T-helper 1 cell (primary cell): ENCODE measurements at places on chromosomes 12 and 14.

DNA sequence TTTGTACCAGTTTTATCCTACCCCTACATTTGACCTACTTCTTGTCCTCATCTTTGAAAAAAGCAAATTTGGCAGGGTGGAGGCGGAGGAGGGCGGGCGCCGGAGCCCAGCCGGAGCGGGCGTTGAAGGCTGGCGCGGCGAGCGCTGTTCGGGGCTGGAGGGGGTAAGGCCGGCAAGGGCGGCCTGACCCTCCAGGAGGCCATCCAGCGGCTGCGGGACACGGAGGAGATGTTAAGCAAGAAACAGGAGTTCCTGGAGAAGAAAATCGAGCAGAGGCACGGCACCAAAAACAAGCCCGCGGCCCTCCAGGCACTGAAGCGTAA lies 27.2 kb downstream of the FBXO34 start:
- DNase-seq, result no peak

DNA sequence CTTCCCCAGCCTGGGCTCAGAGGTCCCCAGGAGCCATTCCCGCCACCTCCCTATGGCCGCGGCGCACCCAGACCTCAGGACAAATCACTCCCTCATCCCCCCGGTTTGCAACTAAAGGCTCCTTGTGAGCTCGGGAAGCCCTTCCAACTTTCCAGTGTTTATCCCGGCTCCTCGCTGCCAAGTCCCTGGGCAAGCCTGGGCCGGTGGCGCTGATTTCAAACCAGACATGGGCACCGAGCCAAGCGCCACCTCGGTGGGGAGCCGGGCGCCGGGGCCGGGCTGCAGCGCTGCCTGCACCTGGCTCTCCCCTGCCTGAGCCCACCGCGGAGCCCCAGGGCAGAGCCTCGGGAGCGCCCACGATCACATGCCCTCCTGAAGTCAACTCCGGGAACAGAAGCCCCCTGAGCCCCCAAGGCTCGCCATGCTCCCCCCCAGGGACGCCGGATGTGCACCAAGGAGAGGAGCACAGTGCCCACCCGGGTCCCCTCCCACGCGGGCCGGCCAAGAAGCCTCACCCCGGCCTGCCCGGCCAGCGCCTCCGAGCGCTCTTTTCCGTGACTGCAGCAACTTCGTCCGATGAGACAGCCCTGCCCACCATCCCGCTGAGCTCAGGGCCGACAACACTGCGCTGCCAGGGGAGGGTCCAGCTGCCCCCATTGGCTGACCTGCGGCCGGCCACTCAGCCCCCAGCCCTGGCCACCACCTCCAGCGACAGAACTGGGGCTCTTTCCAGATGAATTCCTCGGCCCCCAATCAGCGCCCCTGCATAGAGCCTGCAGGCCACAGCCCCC lies 50.0 kb downstream of the NCOR2 start:
- DNase-seq, result no peak

DNA sequence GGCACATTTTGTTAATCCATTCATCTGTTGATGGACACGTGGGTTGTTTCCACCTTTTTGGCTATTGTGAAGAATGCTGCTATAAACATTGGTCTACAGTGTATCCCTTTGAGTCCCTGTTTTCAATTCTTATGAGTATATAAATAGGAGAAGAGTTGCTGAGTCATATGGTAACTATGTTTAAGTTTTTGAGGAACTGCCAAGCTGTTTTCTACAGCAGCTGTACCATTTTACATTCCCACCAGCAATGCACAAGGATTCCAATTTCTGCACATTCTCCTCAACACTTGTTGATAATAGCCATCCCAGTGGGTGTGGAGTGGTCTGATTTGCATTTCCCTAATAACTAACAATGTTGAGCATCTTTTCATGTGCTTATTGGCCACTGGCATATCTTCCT lies 6.9 kb upstream of the SVOP start:
- DNase-seq, result no peak

- DNase-seq, result no peak
These were observed 4.4 kb downstream of the SDR9C7 start for GRCh38 chr12:56929780-56930179.

GRCh38 chr12:132170094-132170636 lies 25.9 kb downstream of the NOC4L start:
- no peak for DNase-seq

DNA sequence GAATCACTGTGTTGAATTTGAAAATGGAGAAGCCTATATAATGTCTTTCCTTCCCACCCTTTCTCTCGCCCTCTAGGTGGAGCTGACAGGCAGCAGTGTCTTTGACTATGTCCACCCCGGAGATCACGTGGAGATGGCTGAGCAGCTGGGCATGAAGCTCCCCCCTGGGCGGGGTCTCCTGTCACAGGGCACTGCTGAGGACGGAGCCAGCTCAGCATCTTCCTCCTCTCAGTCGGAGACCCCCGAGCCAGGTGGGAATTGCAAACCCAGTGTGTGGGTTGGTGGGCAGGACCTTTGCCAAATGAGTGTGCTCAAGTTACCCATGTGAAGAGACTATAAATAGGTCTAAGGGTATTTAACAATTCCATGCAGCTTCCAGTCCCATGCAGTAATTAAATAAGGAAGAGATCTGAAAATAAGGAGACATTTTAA lies 274.7 kb downstream of the EGLN3 start:
- no peak for DNase-seq

DNA sequence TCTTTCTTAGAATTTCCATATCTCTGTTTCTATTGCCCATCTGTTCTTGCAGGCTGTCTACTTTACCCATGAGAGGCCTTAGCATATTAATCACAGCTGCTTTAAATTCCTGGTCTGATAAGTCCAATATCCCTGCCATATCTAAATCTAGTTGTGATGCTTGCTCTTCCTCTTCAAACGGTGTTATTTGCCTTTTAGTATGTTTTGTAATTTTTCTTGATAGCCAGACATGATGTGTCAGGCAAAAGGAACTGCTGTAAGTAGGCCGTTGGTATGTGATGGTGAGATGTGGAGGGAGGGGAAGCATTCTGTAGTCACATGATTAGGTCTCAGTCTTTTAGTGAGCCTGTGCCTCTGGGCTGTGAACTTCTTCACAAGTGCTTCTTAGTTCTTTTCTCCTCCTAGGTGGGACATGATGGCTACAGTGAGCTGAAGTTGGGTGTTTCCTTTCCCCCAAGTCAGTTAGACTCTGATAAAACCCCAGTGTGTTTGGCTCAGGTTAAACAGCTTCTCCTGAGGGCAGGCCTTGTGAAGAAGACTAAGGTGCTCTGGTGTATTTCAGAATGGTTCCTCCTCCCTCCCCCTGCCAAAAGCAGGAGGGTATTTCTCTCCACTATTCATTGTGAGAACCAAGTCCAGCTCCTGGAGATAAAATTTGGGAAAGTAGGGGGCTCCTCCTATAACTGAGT lies 195.9 kb upstream of the PARP11 start:
- no peak for DNase-seq

DNA sequence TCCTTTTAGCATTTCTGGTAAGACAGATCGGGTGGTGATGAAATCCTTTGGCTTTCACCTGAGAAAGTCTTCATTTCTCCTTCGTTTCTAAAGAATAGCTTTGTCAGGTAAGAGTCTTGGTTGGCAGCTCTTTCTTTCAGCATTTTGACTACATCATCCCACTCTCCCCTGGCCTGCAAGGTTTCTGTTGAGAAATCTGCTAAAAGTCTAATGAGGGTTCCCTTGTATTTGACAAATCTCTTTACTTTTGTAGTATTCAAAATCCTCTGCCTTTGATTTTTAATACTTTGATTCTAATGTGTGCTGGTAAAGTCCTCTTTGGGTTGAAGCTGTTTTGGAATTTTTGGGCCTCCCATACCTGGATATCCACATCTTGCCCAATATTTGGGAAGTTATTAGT lies 120.2 kb downstream of the PAX9 start:
- no peak for DNase-seq

- no peak for DNase-seq
These were observed 17.1 kb downstream of the PDZRN4 start for GRCh38 chr12:41205070-41205709.

DNA sequence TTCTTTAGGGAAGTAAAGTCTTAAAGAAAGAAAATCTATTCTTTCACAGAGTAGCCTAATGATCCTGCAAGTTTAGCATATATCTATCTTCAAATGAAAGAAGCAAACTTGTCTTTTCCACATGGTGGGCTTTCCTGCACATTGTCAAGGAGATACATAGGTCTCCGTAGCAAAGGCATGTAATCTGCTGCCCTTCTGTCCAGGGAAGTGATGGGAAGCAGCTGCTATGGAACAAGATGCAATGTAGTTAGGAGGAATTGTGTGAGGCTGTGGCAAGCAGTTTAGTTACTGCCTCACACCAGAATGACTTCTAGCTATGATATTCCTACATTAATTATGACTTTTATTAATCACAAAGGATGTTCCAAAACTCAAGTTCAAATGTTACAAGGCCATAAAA lies 174.4 kb downstream of the PDZRN4 start:
- no peak for DNase-seq

DNA sequence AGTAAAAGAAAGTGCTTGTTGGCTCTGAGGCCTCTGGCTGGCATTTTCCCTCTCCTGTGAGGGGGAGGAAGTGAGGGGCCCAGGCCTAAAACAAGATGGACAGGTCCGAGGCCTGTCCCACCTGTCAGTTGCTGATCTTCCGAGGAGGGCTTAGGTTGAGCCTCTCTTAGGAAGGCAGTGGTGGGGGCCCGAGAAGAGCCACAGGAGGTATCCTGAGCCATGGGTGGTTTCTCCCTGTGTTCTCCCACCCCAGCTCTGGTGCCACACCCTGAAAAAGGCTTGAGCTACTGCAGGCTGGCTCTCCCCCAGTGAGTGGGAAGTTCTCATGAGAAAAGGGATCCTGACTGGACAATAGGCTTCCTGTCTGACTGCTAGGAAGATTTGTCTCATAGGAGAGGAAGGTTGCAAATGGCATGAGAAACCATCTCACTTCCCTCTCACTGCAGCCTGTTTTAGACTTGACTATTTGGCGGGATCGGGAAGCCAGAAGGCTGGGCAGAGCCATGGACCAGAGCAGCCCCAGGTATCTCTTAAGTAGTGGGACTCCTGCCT lies 72.1 kb upstream of the SRSF5 start:
- DNase-seq, result no peak

- DNase-seq, result no peak
These were observed 77.6 kb downstream of the SCAF11 start for GRCh38 chr12:45912774-45913173.

GRCh38 chr14:21882226-21882625 lies 208.6 kb upstream of the OR4E1 start:
- DNase-seq, result no peak

- DNase-seq, result no peak
These were observed 12.5 kb upstream of the GALNT6 start for GRCh38 chr12:51403681-51404136.

DNA sequence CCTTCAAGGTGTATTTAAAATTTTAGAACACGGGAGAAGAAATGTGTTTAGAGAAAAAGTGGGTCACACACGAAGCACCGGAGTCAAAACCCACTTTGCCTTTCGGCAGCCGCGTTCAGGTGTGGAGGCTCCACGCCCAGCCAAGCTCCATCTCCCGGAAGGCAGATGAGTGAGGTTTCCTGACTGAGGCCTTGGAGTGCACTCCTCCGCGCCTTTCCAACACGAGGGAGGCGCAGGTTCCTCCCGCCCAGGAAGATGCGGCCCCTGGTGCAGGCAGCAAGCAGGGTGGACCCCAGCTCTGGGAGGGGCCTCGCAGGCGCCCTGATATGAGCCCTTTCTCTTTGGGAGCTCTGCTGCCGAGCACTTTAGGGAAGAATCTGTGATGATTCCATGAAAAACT lies 22.5 kb downstream of the MTA1 start:
- no peak for DNase-seq

DNA sequence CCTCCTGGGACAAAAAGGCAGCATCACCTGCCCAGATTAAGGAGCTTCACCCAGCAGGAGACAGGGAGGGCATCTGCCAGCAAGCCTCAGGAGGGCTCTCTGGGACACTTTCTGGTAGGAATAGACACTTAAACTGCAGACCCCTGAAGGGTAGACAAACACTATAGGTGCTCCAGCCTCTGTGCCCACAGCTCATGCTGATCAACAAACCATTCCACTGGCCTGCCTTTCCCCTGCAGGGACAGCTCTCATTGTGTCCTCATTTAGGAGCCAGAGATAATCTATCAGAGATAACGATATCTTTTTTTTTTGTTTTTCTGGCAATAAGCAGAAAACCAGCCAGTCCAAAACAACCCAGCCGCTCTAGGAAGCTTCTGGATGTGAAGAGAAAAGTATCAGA lies 251.8 kb upstream of the CCDC196 start:
- no peak for DNase-seq

DNA sequence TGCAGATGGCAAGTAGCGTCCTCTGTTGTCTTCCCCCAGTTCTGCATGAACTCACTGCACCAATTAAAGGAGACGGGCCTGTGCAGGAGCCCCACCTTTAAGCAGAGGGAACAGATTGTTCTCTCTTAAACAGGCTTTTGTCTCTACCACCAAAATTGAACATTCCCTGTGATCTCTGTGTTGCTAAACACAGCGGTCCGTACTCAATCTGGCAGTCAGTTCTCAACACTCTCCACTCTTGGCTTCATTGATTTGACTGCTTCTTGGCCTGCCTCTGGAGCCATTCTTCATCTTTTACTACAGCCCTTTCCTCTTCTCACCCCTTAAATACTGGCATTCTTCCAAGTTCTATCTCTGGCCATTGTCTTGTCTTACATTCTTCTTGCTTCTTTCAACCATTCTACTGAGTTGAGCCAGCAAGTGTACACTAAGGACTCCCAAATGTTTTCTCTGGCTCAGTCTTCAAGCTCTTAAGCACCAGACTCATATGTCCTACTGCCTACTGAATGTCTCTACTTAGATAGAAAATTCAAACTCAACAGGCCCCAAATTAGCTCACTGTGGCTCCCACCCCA lies 8.0 kb upstream of the NT5DC3 start:
- DNase-seq, result no peak

DNA sequence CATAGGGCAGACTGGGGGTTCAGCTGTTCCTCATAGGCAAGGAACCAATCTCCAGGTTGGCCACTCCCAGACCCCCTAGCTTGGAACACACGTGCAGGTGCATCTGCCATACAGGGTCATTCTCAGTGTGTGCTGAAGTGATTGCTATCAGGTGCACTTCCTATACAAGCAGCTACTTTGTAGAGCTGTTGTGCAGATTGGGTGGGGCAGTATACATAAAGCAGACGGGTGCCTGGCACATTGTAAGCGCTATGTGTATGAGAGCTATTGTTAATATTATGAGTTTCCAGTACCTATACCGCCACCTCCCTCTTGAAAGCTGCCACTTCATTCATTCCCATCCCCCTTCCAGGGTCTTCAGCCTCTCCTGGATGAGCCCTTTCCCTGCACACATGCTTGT lies 17.3 kb downstream of the IRF2BPL start:
- DNase-seq, result no peak

- DNase-seq, result no peak
These were observed 57.3 kb downstream of the TTC7B start for GRCh38 chr14:90758959-90759358.
